NCI-H187 treated with DMSO at 0.1 percent for 48 hours (cell line): ENCODE measurements at places on chromosomes 2 and 18.
A peak's percentile ranks its signal among the peaks of the same experiment; 100 is the strongest.

GRCh38 chr2:197255543-197255942 is 55.0 kb downstream of the ANKRD44 start:
- DNase-seq = no peak

- no peak for DNase-seq
These were observed 3.6 kb downstream of the HOXD11 start for GRCh38 chr2:176110415-176111308.

DNA sequence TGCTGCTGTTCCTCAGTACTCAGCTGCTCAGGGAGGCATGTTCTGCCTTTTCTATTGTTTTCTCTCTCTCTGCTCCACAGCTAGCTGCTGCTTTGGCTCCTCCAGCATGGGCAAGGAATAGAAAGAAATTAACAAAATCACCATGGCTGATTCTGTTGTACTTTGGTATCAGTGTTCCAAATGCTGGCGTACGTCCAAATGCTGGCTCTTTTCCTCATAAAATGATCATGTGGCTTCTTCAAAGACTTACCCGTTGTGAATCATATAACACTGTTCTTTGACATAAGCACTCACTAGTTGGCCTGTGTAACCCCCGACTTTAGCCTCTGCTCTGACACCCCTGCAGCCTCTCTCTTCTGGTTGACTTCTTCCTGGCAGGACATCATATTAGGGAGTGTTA is 547.6 kb downstream of the CPS1 start:
- no peak for DNase-seq

DNA sequence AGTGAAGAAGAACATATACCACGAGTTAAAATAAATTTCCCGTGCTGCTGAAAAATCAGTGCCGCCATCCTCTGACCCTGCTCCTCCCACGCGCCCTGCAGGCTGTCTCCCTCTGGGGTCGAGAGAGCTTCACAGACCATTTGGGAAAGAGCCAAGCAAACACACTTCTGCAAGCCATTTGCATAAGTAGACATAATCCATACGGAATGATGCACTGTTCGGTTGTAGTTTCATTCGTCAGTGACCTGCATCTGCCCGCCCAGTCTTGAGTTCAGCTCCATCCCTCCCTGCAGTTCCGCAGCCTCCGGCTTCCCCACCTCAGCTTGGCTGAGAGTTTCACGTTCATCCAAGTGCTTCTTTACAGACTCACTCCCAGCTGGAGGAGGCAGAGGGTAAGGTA is 69.6 kb downstream of the TRAPPC12 start:
- DNase-seq = peak; percentile 78

- DNase-seq = no peak
These were observed 30.6 kb upstream of the DYSF start for GRCh38 chr2:71422786-71423185.

DNA sequence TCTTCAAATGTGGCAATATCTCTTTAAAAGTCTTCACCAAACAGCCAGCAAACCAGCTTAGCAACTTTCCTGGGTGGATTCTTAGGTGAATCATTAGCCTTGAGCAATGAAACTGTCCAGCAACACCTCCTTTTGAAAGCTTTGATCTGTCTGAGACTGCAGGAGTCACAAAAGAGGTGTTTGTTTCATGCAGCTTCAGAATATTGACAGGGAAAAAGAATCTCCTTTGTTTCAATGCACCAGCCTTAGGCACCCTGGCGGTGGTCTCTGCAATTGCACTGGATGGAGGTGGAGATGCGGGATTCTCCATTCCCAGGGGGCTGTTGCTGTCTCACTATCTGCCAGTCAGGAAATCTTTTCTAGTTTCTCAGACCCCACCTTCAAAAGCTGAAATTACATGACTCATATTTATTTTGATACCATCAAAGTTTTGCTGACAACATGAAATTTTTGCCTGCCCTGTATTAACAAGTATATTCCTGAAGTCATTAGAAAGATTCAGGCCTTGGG is 76.0 kb upstream of the DSG1 start:
- no peak for DNase-seq

GRCh38 chr18:56248610-56249235 is 389.7 kb downstream of the TXNL1 start:
- no peak for DNase-seq

- DNase-seq = no peak
These were observed 695.7 kb upstream of the POU3F3 start for GRCh38 chr2:104158191-104158590.

DNA sequence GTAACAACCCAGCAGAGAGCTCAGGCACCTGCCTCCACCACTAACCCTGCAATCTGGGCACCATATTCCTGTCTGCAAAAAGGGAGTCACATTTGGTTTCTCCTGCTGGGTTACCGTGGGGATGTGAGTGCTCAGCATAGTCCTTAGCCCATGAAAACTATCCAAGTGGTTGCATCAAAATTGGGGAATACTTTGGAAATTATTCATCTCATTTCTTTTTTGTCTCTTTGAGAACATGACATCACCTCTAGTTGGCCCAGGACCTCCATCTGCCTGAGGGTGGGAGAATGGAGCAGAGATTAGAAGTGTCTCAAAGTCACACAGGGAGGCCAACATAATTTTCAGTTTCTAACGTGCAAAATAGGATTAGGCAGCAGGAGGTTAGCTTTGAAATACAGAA is 19.3 kb upstream of the SPP2 start:
- DNase-seq = no peak

DNA sequence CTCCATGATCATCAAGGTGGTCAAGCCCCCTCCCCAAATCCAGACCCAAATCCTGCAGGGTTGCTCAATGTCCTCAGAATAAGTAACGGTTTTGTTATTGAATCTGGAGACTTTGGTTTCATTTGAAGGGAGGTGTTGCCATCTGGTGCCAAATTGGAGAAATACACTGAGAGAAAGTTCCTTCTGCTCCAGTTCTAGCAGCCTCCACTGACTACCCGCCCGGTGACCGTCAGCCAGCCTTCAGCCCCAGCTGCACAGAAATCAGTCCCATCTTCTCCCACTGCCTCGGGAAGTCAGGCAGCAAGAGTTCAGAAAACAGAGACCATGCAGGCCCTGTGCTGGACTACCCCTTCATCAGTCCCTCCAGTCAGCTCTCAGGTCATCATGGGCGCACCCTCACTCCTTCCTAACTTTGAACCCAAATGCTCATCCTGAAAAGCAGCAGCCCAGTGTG is 38.7 kb downstream of the PKDCC start:
- no peak for DNase-seq

DNA sequence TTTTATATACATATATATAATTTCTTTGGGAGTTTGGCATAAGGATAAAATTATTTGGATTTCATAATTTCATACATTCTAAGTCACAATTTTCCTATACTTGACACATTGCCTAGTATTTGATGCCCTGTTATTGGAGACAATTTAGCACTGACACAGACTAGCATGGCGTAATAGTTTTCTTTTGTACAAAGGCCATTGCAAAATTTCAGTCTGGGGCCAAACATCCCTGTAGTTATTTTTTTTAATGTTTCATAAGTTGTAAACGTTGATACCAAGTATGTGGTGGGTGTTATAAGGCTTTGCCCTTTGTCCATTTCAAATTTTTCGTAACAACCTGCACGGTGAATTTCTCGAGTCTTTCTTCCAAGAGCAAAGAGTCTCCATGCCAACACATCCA is 95.7 kb upstream of the NRP2 start:
- DNase-seq = no peak

- no peak for DNase-seq
These were observed 37.3 kb upstream of the PEX13 start for GRCh38 chr2:60980071-60980815.

GRCh38 chr2:158125756-158126498 is 24.3 kb downstream of the UPP2 start:
- no peak for DNase-seq

DNA sequence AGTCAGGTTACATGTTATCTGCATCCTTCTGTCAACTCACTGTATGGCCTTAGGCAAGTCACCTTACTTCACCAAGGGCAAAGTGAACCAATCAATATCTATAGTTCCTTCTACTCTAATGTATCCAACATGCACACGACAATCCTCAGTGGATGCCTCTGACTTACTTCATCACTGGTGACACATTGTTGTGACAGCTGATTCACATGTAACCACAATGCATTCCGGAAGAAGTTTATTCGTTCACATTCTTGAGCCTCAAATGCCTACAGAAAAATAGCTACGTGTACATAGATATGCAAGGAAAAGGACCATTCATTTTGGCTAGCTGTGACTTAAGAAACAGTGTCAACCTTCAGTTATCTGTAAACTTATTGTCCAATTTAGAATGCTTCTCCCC is 26.3 kb upstream of the EPG5 start:
- no peak for DNase-seq

GRCh38 chr2:144548532-144549191 is 28.7 kb upstream of the ZEB2 start:
- no peak for DNase-seq

GRCh38 chr2:25587361-25587760 is 86.0 kb downstream of the DTNB start:
- DNase-seq = no peak

GRCh38 chr2:215419113-215419512 is 16.8 kb downstream of the FN1 start:
- no peak for DNase-seq
